CD4-positive, alpha-beta T cell treated with Interferon alpha-2 for 1 hour (primary cell): ENCODE measurements at places on chromosomes 13 and 19.

GRCh38 chr13:67619351-67619994, 389.3 kb upstream of the PCDH9 start:
- no peak for DNase-seq

DNA sequence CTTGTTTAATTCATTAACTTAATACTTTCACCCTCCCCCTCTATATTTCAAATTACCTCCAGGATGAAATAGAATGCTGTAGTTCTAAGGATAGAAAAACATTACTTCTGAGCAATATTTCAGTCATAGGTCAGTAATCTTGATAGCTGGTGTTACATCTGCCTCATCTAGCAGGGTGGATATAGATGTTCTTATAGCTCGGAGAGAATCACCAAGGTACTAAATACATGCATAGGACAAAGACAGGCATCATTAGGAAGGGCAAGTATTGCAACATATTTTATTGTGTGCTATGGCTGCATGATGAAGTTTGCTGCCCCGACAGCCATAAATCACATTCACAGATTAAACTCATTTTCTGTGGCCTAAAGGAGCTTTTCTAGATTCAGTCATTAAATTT, 601.0 kb downstream of the FGF9 start:
- DNase-seq = no peak

- no peak for DNase-seq
Measured at GRCh38 chr13:98500963-98501421, 75.9 kb downstream of the STK24 start.

GRCh38 chr13:45786293-45786920, 65.1 kb downstream of the SIAH3 start:
- no peak for DNase-seq

DNA sequence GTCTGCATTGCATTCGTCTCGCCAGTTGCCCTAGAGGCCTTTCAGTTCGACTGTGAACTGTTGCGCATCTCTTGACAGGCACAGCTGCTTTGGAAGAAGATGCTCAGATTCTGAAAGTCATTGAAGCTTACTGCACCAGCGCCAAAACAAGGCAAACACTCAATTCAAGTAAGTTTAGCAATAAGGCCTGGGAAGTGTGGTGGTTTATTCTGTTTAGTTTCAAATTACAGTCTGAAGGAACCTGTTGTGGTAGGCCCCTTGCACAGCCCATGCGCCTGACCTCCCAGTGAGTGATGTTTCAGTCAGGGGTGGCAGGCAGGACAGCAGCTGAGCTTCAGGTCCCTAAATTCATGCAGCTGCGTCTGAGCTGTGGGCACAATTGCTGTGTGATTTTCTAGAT, 32.2 kb upstream of the TEX29 start:
- no peak for DNase-seq

DNA sequence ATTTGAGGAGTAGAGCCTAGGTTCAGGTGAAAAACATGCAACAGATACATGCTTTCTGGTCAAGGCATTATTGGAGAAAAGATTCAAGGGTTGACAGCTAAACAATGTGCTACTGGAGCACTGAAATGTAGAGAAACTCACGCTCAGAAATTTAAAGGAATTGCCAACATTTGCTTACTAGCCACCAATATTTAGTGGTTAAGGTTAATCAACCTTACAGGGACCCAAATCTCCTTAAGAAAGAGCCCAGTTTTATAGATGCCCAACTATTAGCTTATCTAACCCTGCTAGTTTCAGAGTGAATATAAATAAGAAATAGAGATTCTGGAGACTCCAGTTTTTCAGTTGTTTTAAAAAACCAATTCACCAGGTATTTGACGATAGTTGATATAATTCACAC, 203.6 kb downstream of the DACH1 start:
- no peak for DNase-seq

- no peak for DNase-seq
Measured at GRCh38 chr19:15948223-15949058, at the start of gene OR10H4. TSS of gene OR10H4 (plus strand) at chr19:15949008. CDS start at chr19:15949008, 0 bp downstream.

DNA sequence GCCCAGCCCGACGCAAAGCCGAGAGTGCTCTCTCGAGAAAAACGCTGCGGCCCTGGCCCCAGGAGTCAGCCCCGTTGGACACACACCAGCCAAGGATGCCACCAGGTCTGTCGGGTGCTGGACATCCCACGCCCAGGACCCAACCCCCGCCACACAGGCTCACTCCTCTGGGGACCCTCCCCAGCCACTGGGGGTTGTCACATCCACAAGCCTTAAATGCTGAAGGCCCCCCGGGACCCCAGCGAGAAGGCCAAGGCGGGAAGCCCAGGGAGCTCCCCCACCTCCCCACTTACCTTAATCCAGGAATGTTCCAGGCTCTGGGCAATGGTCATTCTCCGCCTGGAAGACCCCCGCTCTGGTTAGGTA, 11.2 kb downstream of the DAPK3 start:
- no peak for DNase-seq

DNA sequence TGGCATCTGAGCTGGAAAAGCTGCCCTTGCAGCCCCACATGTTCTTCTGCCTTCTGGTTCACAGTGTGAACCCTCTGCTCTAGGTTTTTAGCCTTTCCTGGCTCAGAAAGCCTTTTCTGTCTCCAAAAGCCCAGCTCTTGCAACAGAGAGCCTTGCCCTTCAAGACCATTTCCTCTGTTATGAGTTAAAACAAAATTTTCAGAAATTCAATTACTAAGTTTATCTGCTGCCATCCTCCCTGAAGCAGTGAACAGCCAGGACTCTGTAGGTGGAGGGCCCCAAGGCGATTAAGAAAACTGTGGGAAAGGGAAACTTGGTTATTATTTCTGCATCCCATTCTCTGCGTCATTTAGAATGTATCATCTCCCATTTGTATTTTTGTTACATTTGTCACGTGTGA, 18.8 kb downstream of the FAM124A start:
- no peak for DNase-seq

- DNase-seq = no peak
Measured at GRCh38 chr13:21909331-21909730, 238.5 kb downstream of the FGF9 start.

DNA sequence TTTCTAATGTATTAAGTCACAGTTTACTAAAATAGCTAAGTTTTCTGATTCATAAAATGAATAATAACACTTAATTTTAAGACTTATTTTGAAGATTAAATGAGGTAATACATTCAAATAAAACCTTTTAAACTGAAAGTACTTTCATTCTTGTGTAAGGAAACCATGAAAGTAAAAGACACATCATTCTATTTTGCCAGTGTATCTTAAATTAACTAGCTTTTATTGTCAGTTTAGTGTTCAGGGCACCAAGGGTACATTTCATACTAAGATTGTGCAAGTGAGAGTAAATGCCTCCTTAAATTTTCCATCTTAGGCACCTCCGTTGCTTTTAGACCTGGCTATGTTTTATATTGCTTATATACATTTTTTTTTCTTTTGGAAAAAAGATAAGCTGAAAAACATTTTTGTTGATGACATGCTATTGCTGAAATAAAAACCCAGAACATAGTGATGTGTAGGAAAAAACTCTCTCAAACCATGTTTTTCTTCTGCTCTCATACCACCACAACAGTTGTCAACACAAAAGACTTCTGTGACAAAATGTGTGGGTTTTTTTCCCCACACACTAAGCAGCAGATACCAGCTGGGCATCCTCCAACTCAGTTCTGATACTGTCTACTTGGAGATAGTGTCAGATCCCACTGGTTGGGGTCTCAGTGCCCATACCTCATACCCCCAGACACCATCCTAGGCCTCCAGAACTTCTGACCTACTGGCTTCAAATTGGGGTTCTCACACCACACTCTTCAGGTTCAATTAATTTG, 30.7 kb upstream of the LPAR6 start:
- DNase-seq = no peak

DNA sequence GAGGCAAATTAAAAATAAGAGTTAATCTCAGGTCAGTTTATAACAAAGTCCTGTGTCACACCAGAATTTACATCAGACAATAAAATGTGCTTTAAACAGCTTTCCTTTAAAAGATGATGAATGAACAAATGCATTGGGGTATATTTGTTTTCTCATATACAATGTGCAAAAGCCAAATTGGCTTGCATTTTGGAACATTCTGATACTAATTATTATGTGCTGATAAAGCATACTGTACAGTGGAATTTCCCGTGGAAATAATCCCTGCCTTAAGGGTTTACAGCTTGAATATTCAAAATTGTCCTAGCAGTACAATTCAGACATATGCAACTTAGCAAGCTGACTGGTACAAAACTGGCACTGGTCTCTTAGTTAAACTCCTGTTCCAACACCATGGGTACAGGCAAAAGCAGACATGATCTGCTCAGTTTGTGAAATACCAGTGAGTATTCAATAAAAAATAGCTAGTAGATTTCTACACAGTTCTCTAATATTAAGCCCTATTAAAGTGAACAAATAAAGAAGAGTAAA, 373.4 kb downstream of the SLITRK1 start:
- no peak for DNase-seq

DNA sequence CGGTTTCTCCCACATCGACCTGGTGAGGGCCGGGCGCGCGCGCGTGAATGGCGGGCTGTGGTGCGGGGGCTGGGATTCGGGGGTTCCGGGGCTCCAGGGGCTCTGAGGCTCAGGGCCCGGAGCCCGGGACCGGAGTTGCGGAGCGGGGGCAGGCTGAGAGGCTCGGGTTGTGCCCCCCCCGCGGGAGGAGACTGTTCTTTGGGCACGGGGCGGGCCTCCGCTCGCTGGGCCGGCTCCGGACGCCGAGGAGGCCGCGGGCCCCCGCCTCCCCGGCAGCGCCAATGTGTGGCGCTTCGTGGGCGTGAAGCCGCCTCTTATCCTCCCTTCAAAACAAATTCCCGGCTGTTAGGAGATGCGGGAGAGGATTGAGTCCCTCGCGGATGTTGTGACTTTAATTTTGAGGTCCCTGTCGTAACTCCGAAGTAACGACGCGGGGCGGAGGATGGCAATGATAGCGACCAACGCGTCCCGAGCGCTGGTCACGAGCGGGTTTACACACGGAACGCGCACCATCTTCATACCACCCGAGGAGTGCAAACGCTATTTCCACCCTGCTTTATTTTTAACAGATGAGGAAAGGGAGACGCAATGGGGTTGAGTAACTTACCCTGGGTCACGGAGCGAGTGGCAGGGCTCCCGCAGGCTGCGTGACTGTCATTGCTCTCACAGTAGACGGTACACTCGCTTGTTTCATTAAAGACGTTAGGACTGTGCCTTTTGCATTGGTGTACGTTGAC, 536 bp downstream of the UBA2 start:
- DNase-seq = no peak

- DNase-seq = no peak
Measured at GRCh38 chr13:50826035-50826434, 17.5 kb downstream of the DLEU7 start.
